Right lobe of liver (tissue), 6 donors: ENCODE measurements at places on chromosomes 11 and 22. TPM values are rescaled to one million over a fixed set of nuclear protein-coding genes. Genes with fewer than 3 reads are reported as not detected.

- no peak for DNase-seq
These were observed 580.5 kb downstream of the INSC start for GRCh38 chr11:15695096-15695721.

DNA sequence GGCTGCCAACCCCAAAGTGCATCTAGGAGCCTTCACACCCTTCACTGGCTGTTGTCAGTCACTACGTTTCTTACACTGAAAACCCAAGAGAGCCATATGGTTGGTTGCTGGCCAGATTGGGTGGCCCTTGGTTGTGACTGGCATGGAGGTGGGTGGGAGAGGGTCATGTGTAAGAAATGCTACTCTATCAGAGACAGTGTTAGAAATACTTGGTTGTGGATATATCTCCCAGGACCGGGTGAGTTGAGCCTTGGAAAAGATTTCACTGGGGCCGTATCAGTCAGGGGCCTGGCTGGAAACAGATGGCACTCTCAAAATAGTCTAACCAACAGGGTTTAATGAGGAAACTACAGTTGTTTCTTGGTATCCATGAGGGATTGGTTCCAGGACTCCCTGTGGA, 15.2 kb downstream of the ENDOD1 start:
- no peak for DNase-seq

DNA sequence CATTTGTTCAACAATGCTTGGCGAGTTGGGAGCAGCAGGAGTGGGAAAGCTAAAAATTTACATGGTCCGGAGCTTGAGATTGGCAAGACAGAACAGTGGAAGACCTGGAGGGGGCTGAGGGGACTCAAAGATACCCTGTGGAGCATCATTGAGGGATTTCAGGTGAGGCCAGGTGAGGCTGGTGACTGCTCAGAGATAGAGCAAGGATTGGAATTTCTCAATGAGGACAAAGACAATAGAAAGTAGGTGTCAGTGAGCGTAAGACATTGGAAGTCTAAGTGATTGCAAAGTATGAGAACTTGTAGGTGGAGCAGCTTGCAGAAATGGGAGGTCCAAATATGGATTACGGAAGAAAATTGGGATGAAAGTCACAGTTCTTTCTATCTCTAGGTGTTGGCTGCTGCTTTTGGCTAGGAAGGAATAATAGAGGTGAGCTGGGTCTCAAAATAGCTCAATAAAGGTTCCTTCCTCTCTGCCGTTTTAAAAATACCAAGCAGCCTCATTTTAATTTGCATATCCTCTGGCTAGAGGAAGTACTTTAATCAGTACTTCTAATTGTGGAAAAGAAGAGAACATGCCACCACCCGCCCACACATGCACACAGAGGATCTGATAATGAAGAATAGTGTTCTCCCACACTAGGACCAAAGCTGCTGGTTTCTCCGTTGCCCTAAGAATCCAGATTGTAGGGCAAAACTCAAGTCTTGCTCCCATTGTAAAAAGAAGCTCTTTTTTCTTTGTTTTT, 41.8 kb upstream of the SORL1-AS1 start:
- DNase-seq: no peak

DNA sequence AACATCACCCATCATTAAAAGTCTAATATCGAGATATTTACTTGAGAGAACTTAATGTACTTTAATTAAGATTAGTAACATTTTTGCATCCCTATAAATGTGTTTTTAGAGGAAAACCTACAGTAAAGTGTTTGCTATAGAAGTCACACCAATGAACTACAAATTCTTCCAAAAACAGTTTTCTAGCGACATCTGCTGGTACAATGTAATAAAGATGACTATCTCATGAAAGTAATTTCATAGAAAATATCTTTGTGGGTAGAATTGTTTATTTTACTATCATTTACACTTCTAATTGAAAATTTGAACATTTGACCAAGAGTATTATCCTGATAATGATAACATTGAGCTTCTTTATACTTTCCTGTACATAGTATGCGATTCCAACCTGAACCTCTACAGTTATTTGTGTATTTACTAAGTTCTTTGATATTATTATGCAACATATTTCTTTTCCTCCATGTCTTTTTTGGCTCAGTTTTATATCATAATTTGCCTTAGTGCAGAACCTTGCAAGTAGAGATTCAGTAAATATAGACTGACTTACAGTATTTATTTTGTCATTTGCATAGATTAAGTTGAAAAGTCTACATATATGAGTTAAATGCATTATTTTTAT, 252.7 kb downstream of the TMEM135 start:
- no peak for DNase-seq

- DNase-seq: no peak
These were observed 49.3 kb upstream of the CRTAM start for GRCh38 chr11:122788781-122789535.

ROM1 gene
- total RNA-seq: 1.3 TPM

GRCh38 chr11:83140691-83141455, 16.1 kb upstream of the PCF11 start:
- DNase-seq: no peak

GRCh38 chr22:50621948-50622722, 5.8 kb downstream of the ARSA start:
- no peak for DNase-seq

- no peak for DNase-seq
These were observed 95.1 kb upstream of the PLET1 start for GRCh38 chr11:112355726-112356125.

PGA5 gene
- not detected for total RNA-seq
